Foreskin fibroblast (primary cell): ENCODE measurements at places on chromosomes 4 and X.
A peak's percentile ranks its signal among the peaks of the same experiment; 100 is the strongest.

DNA sequence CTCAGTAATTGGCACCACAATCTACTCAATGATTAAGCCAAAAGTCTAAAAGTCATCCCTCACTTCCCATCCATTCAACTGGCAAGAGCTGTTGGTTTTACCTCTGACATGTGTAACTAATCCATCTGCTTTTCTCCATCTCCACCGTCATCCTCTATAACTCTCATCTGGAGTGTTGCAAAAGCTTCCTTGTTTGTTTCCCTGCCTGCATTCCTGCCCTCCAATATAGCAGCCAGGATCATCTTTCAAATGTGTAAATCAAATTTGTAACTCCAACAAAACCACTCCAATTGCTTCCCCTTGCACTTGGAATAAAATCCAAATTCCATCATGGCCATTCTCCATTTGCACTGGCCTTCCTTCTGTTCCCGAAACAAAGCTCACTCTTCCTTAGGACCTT lies 4.3 kb upstream of the PLAC8 start:
- peak; percentile 59 for DNase-seq

GRCh38 chr4:184722798-184723197 lies 11.1 kb downstream of the CENPU start:
- no peak for DNase-seq

GRCh38 chr4:24890561-24891126 lies 22.2 kb downstream of the CCDC149 start:
- no peak for DNase-seq

DNA sequence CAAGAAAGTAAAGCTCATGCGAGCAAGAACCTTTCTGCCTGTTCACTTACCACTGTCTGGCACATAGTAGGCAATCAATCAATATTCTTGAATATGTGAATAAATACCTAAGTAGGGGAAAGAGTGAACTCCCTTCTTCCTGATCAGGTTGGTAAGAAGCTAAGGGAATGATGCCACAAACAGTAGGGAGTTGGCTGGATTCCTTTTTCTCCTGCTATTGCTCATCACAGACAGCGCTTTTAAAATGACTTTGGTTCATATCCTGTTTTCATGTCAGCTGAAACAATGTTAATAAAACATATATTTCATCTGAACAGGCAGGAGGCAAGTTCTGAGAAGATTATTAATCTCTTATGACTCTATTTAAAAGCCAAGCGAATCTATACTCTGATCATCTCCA lies 99.2 kb downstream of the NSUN7 start:
- DNase-seq, result peak; percentile 10

DNA sequence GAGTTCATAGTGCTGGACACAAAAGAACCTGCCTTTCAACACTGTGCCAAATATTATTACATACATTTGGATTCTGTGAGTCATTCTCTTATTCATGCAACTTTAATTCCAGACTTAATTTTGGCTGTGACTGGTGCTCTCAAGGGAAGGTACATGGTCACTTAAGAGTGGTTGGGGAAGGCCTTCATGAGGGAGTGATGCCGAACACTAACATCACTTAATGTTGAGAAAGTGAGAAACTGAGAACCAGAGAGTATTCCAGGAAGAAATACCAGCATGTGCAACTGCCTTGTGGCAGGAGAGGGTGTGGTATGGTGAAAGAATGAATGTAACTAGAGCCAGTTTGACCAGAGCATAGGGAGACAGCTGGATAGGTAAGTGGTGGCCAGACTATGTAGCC lies 41.5 kb upstream of the FHDC1 start:
- DNase-seq, result peak; percentile 64

- no peak for DNase-seq
Measured at GRCh38 chrX:40433160-40433559, 147.6 kb upstream of the ATP6AP2 start.

DNA sequence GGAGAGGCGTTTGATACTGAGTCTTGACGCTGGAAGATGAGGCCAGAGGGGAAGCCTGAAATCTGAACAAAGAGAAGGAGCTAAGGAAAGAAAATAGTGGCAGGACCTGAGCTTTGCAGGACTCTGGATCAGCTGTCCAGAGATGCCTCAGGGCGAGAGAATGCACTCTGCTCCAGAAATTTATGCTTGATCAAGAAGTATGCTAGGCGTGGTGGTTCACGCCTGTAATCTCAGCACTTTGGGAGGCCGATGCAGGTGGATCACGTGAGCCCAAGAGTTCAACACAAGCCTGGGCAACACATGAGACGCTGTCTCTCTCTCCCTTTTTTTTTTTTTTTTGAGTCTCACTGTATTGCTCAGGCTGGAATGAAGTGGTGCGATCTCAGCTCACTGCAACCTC lies 1.9 kb downstream of the TRIM75 start:
- no peak for DNase-seq

DNA sequence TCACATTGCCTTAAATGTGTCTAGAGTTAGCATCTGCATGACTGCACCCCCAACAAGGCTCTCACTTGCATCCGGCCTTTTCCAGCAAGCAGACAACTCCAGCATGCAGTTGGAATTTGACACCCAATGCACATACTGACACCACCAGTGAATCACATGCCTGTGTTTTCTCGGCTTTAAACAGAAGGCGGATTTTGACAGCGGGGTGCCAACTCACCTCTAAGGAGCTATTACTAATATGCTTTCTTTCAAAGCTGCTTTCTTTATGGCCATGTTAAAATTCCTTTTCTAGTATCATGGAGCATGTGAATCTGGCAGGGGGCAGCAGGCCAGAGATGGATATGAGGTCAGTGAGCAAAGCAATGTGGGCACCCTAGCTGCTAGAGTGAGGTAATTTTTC lies 78.0 kb upstream of the CLNK start:
- peak; percentile 91 for DNase-seq

DNA sequence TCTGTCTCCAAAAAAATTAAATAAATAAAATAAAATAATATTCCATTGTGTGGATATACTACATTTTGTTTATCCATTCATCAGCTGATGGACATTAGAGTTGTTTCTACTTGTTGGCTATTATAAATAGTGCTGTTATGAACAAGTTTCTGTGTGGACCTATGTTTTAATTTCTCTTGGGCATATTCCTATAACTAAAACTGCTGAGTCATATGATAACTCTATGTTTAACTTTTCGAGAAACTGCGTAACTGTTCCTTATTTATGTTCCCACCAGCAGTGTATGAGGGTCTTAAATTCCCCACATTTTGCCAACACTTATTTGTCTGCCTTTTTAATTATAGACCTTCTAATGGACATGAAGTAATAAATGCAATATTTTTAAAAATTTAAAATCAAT lies 369.5 kb downstream of the CHIC1 start:
- DNase-seq, result no peak

DNA sequence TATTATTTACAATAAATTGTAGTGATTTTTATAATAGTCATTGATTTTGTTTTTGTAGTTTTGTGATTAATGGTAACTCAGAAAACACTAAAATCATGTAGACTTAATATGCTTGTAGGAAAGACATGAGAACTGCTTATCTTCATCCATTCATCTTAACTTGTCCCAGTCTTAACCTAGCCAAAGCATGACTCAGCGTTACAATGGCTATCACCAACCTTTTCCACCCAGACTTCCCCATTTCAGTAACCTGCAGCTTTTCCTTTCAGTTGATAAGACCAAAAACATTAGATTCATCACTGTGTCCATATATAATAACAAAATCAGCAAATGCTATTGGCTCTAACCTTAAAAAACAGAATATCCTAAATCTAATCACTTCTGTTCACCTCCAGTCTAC lies 106.2 kb upstream of the KLF8 start:
- no peak for DNase-seq

GRCh38 chr4:5166377-5166776 lies 115.1 kb downstream of the STK32B start:
- DNase-seq, result no peak

DNA sequence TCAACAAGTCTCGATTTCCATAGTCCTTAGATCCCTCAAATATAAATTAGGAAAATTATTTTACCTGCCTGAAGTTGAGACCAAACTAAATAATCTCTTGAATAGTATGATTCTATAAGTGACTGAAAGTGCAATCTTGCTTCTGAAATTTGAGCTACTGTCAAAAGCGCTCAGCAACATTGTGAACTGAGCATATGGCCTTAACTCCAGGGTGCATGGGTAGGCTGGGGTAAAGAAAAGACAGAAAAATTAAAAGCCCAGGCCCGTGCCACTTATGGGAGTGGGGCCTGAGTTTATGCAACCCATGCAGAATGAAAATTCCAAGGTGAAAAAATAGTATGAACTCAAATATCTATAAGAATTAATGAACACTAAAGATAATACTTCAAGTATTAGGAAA lies 9.8 kb downstream of the PGRMC2 start:
- DNase-seq, result no peak

DNA sequence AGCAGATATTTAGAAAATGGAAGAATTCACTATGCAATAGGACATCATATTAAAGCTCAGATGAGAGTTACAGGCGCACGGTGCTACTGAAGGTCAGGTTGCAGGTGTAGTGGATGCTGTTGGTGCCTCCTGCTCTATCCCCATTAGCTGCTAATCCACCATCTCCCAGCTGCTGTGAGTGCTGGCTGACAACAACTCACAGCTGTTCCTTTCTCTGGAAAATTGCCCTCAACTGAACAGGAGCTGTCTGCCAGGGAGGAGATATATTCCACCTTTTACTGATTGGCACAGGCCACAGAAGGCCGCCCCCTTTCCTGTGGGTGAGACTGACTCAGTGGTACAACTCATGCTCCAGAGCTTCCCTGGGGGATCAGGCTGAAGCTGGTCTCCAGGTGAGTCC lies 48.7 kb downstream of the UCHL1 start:
- no peak for DNase-seq

- no peak for DNase-seq
Measured at GRCh38 chr4:102862747-102863146, 6.0 kb upstream of the CISD2 start.

- DNase-seq, result no peak
Measured at GRCh38 chr4:150251752-150252190, 173.5 kb downstream of the DCLK2 start.

- DNase-seq, result no peak
Measured at GRCh38 chr4:120636120-120636630, 286.4 kb downstream of the PRDM5 start.

DNA sequence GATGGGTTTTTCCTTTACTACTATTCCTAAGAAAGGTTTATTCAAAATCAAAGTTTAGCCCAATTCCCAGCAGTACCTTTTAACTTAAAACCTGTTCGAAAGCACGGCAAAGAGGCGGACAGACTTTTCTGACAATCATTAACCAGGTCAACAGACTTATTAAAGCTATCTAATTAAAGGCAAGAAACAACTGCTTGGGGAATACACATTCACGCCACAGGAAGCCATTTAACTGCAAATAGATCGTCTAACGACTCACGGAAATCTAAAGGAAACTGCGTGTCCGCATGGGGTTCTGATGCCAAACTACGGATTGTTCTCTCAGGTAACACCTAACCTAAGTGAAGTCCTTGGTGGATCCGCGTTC lies 663 bp upstream of the USP53 start:
- DNase-seq, result no peak

DNA sequence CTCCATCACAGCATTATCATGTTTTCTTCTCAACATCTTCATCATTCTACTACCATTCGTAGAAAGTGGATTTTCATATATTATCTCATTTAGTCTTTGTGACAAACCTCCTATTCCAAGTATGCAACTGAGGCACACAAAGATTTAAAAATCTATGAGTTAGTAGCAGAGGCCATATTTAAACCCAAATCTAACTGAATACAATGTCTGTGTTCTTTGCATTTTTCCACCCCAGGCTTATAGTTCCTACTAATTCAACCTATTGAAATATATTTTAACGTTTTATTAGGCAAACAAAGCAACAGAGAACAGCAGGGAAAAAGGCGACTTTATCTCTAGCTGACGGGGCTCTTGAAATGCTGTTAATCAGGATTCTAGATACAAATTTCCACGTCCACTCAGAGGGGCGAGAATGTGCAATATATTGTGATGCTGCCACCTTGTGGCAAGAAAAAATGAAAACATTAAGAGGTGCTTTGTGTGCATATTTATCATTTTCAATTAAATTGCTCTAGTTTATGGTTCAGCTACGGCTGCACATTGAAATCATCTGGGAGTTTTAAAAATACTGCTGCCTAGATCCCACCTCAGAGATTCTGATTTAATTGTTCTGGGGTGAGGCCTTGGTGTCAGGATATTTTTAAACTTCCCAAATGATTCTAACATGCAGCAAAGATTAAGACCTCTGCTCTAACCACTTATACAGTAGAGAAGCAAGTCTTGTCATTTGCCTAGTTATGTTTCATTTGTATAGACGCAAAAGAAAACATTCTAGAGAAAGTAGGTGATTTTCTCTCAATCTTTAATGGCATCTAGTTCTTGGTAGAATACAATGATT lies 315.9 kb downstream of the MAPK10 start:
- DNase-seq, result peak; percentile 81

GRCh38 chr4:42554072-42554471 lies 102.8 kb downstream of the ATP8A1 start:
- no peak for DNase-seq

GRCh38 chrX:13164611-13165010 lies 120.2 kb upstream of the FAM9C start:
- DNase-seq, result no peak

- peak; percentile 35 for DNase-seq
Measured at GRCh38 chr4:173057901-173058300, 110.7 kb upstream of the GALNT7 start.

DNA sequence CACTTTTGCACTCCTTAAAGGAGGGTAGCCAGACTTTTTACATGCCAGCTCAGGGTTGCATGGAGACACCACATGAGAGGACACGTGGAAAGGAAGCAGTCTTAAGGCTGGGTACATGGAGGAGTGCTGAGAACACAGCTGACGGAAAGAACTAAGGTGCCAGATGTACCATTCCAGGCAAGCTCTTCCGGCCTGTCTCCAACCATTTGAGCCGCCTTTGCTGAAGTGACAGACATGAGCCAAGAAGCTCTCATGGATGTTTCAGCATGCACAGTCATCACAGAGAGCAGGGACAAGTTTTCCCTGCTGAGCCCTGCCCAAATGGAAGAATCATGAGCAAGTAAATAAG lies 83.4 kb upstream of the BMP2K start:
- peak; percentile 6 for DNase-seq

GRCh38 chr4:10773010-10773409 lies 88.4 kb upstream of the CLNK start:
- DNase-seq, result peak; percentile 39

DNA sequence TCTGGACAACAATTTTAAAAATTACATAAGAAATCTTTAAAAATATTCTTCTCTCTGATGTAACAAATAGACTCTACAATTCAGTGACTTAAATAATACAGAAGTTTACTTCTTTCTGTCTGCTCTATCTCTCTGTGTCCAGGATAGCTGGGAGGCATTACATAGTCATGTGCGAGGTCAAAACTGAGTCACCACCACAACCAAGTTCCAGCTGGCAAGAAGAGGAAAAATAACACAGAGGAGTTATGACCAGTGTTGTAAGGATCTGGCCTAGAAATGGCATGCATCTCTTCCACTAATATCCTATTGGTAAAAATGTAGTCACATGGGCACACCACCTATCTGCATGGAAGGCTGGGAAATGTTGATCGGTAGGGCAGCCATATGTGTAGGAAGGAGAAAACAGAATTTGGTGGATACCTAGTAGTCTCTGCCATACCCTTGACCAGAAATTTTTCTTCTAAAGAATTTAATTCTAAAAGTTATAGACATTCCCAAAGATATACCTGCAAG lies 39.4 kb upstream of the WDFY3 start:
- peak; percentile 88 for DNase-seq
